Activated naive CD8-positive, alpha-beta T cell treated with anti-CD3 and anti-CD28 coated beads, Interleukin-2, amount 10 ng/mL, durations not matched to agents 7 days and 5 days (primary cell): ENCODE measurements at places on chromosomes 6 and 20.

GRCh38 chr6:79813143-79813850 lies 134.1 kb downstream of the ELOVL4 start:
- no peak overlapping the region for H3K27ac ChIP-seq
- H3K27me3 ChIP-seq, result peaks cover 7% of the 10 kb centered on the region
- H3K36me3 ChIP-seq, result no peaks in the 10 kb centered on the region
- DNase-seq, result no peak

DNA sequence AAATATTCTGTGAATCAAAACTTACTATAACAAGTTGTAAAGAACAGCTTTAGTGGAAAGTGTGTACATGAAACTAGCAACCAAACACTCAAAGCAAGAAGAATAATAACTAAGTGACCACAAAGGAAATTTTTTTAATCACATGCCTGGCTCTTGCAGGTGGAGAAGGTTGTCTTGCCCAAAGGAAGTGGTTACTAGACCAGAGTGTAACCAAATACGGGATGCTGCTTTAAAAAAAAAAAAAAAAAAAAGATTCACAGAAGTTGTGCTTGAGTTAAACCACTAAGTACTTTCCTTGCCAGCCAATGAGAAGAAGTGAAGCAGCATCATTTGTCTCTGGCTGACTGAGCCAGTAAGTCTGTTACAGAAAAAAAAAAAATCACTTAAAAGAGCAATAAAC lies 19.1 kb upstream of the HLA-DQB1 start:
- peak overlapping the region; percentile 46 for H3K27ac ChIP-seq
- H3K27me3 ChIP-seq, result peaks cover 12% of the 10 kb centered on the region
- H3K4me3 ChIP-seq, result peak overlapping the region; percentile 55
- no peak for DNase-seq
- peaks cover 11% of the 10 kb centered on the region for H3K36me3 ChIP-seq
- H3K4me1 ChIP-seq, result peaks cover 20% of the 10 kb centered on the region

DNA sequence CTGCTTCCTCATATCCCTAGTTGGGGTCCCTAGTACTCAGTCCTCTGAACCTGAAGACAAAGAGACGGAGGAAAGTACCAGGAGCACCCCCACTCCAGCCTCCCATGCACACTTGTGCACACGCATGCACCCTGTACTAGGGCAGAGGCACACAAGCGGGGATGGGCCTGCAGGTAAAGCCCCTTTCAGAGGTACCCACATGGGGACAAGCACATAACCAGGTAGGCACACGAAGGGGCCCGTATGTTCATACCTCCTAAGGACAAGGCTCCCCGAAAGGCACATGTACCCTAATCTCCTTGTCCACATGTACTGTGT lies 1.1 kb downstream of the TMEM151B start:
- peaks cover 58% of the 10 kb centered on the region for H3K27me3 ChIP-seq
- peak overlapping the region; percentile 52 for H3K4me3 ChIP-seq
- H3K27ac ChIP-seq, result no peak overlapping the region
- H3K4me1 ChIP-seq, result peaks cover 22% of the 10 kb centered on the region
- no peaks in the 10 kb centered on the region for H3K36me3 ChIP-seq

GRCh38 chr6:93562582-93562981 lies 143.2 kb upstream of the EPHA7 start:
- no peak for DNase-seq
- H3K4me1 ChIP-seq, result no peaks in the 10 kb centered on the region
- H3K4me3 ChIP-seq, result no peak overlapping the region
- H3K36me3 ChIP-seq, result no peaks in the 10 kb centered on the region

DNA sequence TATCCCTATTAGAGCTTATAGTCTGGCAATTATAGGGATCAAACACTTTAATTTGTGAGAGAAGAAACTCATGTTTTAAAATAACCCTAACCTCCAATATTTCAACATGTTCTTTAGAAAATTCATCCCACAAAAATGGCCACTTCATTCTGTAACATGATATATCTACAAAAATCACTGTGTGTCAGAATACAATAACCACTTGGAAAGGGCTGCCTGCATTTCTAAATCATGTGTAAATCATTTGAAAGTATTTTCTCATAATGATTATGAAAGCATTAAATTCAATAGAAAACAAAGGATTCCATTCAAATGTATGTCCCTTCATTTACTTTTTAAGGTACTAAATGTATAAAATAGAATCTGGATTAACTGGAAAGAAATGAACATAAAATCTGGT lies 101.4 kb upstream of the NHSL1 start:
- H3K36me3 ChIP-seq, result no peaks in the 10 kb centered on the region
- DNase-seq, result no peak
- peaks cover 29% of the 10 kb centered on the region for H3K27me3 ChIP-seq

- H3K27me3 ChIP-seq, result no peaks in the 10 kb centered on the region
- peaks cover 56% of the 10 kb centered on the region for H3K4me1 ChIP-seq
- peak; percentile 38 for DNase-seq
- H3K27ac ChIP-seq, result peak overlapping the region; percentile 80
- H3K36me3 ChIP-seq, result peaks cover 17% of the 10 kb centered on the region
- peak overlapping the region; percentile 68 for H3K4me3 ChIP-seq
These were observed 90.4 kb downstream of the CARMIL1 start for GRCh38 chr6:25369433-25370177.

DNA sequence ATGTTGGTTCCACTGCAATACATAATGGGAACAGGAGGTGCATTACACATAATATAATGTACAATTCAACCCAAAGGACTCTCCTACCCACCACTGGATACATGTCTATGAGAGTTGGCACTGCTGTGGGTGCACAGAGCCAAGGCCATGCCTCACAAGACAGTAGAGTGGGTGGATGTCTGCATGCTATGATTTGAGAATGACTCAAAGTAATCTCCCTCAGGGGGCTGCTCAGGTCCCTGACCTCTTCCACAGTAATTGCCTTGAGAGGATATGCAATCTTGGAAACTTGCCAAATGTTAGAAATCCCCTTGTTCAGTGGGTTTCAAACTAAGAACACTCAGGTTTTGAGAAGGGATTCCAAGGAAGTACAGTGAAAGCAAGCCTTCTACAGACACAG lies 79.0 kb downstream of the ANKEF1 start:
- no peak for DNase-seq
- peaks cover 7% of the 10 kb centered on the region for H3K4me1 ChIP-seq
- no peak overlapping the region for H3K27ac ChIP-seq
- H3K4me3 ChIP-seq, result no peak overlapping the region
- no peaks in the 10 kb centered on the region for H3K27me3 ChIP-seq
- H3K36me3 ChIP-seq, result no peaks in the 10 kb centered on the region

GRCh38 chr6:116390581-116390980 lies 19.8 kb downstream of the DSE start:
- H3K36me3 ChIP-seq, result no peaks in the 10 kb centered on the region
- no peaks in the 10 kb centered on the region for H3K27me3 ChIP-seq
- H3K4me1 ChIP-seq, result peaks cover 20% of the 10 kb centered on the region
- H3K27ac ChIP-seq, result no peak overlapping the region

DNA sequence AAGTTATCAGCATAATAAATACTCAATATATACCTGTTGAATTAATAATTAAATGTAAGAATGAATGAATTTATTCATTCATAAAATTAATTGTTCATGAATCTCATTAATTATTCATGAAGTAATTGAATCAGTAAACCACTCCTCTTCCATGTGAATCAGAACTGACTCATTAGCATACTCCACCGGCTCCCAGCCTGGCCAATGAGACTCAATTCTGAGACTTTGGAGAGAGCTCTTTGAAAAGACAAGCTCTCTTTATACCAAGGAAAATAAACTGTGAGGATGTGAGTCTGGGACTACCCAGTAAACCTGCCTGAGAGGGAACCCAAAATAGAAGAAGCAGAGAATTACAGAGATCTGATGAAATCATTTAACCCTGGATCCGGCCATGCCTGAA lies 8.4 kb upstream of the SLC2A10 start:
- H3K4me1 ChIP-seq, result peaks cover 5% of the 10 kb centered on the region
- H3K4me3 ChIP-seq, result no peak overlapping the region
- no peak for DNase-seq
- peaks cover 30% of the 10 kb centered on the region for H3K27me3 ChIP-seq

GRCh38 chr6:23940466-23940865 lies 185.5 kb upstream of the NRSN1 start:
- H3K36me3 ChIP-seq, result no peaks in the 10 kb centered on the region
- H3K4me3 ChIP-seq, result no peak overlapping the region
- DNase-seq, result no peak
- H3K27ac ChIP-seq, result no peak overlapping the region
- H3K4me1 ChIP-seq, result no peaks in the 10 kb centered on the region

- no peak overlapping the region for H3K27ac ChIP-seq
- H3K36me3 ChIP-seq, result peaks cover 1% of the 10 kb centered on the region
- no peak for DNase-seq
- H3K27me3 ChIP-seq, result peaks cover 10% of the 10 kb centered on the region
- H3K4me1 ChIP-seq, result no peaks in the 10 kb centered on the region
These were observed 466.9 kb downstream of the CD83 start for GRCh38 chr6:14584450-14584849.

DNA sequence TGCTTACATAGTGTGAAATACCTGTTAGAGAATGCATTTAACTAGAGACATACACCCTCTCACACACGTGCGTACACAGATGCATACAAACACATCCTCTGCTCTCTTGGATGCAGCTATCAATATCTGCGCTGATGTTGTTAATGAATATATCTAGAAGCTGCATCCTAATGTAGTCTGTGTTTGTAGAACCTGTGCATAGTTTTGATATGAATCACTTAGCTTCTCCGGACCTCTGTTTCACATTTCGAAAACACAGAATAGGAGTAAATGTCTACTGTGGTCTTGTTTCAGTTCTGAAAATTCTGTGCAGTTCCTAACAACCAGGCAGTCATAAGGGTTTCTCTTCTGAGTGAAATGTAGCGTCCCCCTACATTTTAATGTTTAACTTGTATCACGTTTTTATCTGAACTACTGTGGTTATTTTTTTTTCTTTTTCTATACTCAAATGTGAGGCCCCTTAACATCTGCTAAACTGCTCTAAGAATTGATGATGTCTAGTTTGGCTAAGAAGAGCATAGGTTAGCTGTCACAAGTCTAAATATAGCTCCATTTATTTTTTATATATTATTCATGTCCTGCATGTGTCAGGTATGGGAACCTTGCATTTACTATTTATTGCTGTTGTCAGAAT lies 254.5 kb downstream of the TMEM242 start:
- H3K4me3 ChIP-seq, result peak overlapping the region; percentile 35
- peaks cover 2% of the 10 kb centered on the region for H3K36me3 ChIP-seq
- DNase-seq, result no peak
- H3K27me3 ChIP-seq, result no peaks in the 10 kb centered on the region
- peaks cover 26% of the 10 kb centered on the region for H3K4me1 ChIP-seq

DNA sequence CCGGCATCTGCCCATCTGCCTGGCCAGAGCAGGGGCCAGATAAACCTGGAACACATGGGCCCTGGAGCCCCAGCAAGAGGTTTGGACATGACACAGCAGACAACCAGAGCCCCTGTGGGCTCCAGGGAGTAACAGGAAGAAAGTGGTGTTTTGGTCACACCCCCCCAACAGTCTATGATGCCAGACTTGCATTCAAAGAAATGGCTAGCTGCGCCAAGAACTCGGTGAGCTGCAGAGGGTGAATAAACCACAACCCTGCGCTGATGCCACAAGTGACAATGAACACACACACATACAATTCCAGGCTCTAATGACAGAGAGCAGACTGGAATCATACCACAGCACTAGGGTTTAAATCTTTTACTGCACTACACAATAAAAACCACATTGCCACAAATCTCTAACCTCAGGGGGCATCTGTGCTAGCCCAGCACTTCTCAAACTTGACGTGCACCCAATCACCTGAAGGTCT lies 34.0 kb downstream of the TRERF1 start:
- peaks cover 14% of the 10 kb centered on the region for H3K36me3 ChIP-seq
- peak overlapping the region; percentile 49 for H3K27ac ChIP-seq
- peaks cover 50% of the 10 kb centered on the region for H3K4me1 ChIP-seq
- DNase-seq, result peak; percentile 54
- H3K27me3 ChIP-seq, result peaks cover 6% of the 10 kb centered on the region

GRCh38 chr6:161422710-161423680 lies 149.1 kb upstream of the AGPAT4 start:
- no peak overlapping the region for H3K27ac ChIP-seq
- H3K4me3 ChIP-seq, result no peak overlapping the region
- H3K36me3 ChIP-seq, result no peaks in the 10 kb centered on the region
- no peak for DNase-seq
- H3K27me3 ChIP-seq, result peaks cover 10% of the 10 kb centered on the region

- H3K27ac ChIP-seq, result no peak overlapping the region
- H3K27me3 ChIP-seq, result no peaks in the 10 kb centered on the region
- no peak for DNase-seq
These were observed 127.6 kb upstream of the BTBD3 start for GRCh38 chr20:11790046-11790445.

DNA sequence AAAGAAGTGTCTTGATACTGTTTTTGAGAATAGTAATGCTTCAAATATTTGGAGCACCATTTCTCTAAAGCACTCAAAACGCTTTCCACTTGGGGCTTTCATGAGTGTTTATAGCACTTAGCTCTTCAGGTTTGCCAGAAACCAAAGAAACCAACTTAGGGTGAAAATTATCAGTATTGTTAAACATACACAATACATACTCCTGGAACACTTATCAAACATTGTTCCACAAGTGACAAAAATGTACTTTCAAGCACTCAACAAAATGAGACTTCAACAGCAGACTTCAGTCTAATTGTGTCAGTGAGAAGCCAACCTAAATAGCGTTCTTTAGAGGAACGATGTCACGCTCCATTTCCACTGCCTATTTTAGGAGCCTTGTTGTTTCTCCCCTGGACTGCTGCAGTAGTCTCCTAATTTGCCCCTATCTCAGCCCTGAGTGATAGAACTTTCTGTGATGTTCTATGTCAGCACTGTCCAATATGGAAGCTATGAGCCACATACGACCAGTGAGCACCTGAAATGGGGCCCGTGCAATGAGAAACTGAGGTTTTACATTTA lies 461.3 kb downstream of the KIF16B start:
- no peak overlapping the region for H3K4me3 ChIP-seq
- H3K36me3 ChIP-seq, result no peaks in the 10 kb centered on the region
- H3K27ac ChIP-seq, result no peak overlapping the region
- H3K4me1 ChIP-seq, result no peaks in the 10 kb centered on the region
- no peaks in the 10 kb centered on the region for H3K27me3 ChIP-seq
